Placental epithelial cell (primary cell): ENCODE measurements at places on chromosomes 6 and 20. TPM values are rescaled to one million over a fixed set of nuclear protein-coding genes. Genes with fewer than 3 reads are reported as not detected.

Gene TENT5A
- total RNA-seq, result 28.0 and 78.9 TPM in 2 replicates

Gene COL21A1
- not detected in 2 replicates for total RNA-seq

Gene LBP
- 0.11 TPM in 1 of 2 replicates, not detected in the other for total RNA-seq

Gene BPIFB1
- not detected in 2 replicates for total RNA-seq

Gene PTCHD4
- total RNA-seq, result 9.8 and 17.7 TPM in 2 replicates

Gene CUTA
- 111 and 204 TPM in 2 replicates for total RNA-seq

Gene MLN
- not detected in 2 replicates for total RNA-seq

Gene DNAH8
- under 0.01 TPM in 1 of 2 replicates, not detected in the other for total RNA-seq

Gene HLA-DOB
- 1.2 and 3.0 TPM in 2 replicates for total RNA-seq

Gene TNFRSF6B
- 0.39 TPM in 1 of 2 replicates, not detected in the other for total RNA-seq

Gene TMEM244
- total RNA-seq, result not detected in 2 replicates

Gene NKX2-4
- not detected in 2 replicates for total RNA-seq

Gene CST5
- not detected in 2 replicates for total RNA-seq

Gene CCN2
- total RNA-seq, result 14.5 and 59.9 TPM in 2 replicates

Gene PCMT1
- total RNA-seq, result 63.2 and 144 TPM in 2 replicates

Gene OLIG3
- total RNA-seq, result not detected in 2 replicates
